ENCODE measurements at places on chromosomes 5 and 9. TPM values are rescaled to one million over a fixed set of nuclear protein-coding genes. Genes with fewer than 3 reads are reported as not detected.

- no peak for DNase-seq
Measured at GRCh38 chr9:129586245-129586644, 34.7 kb downstream of the C9orf50 start.

Gene SLC25A2
- total RNA-seq, result not detected

GRCh38 chr9:123395689-123396511 lies 39.9 kb downstream of the CRB2 start:
- no peak for DNase-seq

DNA sequence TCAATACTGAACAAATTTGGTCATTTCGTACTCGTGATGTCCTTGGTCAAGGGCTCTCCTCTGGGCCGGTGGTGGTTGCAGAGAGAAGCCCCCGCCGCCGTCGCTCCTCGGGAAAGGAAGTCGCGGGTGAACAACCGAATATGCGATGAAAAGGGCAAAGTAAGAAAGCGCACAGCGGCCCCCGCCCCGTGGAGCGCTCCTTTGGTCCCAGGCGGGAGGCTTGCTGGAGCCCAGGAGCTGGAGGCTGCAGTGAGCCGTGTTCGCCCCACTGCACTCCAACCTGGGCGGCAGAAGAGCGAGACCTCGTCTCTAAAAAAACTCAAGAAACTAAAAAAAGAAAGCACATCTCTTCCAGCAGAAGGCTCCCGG lies 108.4 kb upstream of the LARP1 start:
- no peak for DNase-seq

Gene NPR3
- 21.5 TPM for total RNA-seq

DNA sequence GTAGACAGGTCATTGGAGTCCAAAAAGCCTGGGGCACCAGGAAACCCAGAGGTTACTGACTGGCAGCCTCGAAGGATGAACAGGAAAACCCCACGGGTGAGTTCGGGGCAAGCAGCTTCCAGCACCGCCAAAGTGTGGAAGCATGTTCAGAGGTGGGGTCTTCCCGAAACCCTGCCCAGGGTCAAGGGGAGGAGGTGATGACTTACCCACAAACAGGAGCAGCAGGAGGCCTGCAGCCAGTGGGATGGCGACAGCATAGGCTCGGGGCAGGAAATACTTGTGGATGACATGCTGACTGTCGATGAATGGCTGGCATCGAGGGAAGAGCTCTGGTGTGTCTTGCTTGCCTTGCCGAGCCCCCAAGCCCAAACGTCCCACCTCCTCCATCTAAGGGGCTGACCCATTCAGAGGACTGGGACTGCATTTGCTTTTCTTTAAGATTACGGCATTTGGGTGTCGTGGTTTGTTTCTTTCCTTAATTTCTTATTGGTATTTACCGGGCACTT lies 1.3 kb downstream of the DPM2 start:
- DNase-seq, result no peak

- no peak for DNase-seq
Measured at GRCh38 chr5:122333564-122333963, 21.5 kb downstream of the SNCAIP start.

- no peak for DNase-seq
Measured at GRCh38 chr5:52269859-52270258, 517.9 kb upstream of the ITGA1 start.

Gene ZDHHC11B
- 0.26 TPM for total RNA-seq

Gene SOX30
- not detected for total RNA-seq

DNA sequence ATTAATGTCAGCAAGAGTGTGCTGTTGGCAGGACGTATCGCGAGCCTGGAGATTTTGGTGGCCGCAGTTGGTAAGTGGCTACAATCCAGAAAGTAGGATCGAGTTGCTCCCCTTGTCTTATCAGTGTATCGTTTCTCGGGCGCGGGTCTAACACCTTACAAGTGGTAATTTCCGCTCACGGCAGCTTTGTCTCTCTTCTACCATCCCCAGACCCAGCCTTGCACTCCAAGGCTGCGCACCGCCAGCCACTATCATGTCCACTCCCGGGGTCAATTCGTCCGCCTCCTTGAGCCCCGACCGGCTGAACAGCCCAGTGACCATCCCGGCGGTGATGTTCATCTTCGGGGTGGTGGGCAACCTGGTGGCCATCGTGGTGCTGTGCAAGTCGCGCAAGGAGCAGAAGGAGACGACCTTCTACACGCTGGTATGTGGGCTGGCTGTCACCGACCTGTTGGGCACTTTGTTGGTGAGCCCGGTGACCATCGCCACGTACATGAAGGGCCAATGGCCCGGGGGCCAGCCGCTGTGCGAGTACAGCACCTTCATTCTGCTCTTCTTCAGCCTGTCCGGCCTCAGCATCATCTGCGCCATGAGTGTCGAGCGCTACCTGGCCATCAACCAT lies 1.1 kb downstream of the PTGER4 start:
- no peak for DNase-seq

Gene WDR38
- total RNA-seq, result not detected

DNA sequence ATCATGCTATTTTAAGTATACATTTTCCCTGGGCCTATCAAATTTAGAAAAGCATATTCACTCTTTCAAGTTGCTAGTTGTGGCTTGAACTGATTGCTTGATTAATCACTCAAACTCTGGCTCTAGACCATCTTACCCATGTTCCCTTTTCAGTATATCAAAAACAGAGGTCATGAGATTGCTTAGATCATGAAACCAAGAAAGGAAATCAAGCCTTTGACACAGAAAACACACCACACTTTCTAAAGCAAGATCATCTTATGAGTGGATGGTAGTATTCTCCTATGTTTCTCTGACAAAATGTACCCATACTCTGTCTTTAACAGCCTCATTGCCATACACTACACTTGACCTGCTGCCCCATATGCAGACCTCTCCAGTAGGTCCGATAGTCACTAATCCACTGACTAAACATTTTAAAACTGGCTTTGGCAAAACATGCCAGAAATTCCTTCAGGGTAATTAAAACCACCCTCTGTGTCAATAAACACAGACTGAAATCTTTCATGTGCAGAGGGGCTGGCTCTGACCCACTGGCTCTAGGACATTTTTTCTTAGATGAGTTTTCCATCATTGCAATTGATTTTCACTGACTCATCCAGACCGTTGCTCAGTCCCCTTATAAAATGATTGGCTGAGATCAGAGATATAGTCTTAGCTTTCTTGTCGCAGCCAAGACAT lies 18.2 kb downstream of the PPP2R2B start:
- no peak for DNase-seq
